ENCODE measurements at places on chromosomes 6 and 20. TPM values are rescaled to one million over a fixed set of nuclear protein-coding genes. Genes with fewer than 3 reads are reported as not detected.
A peak's percentile ranks its signal among the peaks of the same experiment; 100 is the strongest.

ASIP gene
- total RNA-seq: not detected

DNA sequence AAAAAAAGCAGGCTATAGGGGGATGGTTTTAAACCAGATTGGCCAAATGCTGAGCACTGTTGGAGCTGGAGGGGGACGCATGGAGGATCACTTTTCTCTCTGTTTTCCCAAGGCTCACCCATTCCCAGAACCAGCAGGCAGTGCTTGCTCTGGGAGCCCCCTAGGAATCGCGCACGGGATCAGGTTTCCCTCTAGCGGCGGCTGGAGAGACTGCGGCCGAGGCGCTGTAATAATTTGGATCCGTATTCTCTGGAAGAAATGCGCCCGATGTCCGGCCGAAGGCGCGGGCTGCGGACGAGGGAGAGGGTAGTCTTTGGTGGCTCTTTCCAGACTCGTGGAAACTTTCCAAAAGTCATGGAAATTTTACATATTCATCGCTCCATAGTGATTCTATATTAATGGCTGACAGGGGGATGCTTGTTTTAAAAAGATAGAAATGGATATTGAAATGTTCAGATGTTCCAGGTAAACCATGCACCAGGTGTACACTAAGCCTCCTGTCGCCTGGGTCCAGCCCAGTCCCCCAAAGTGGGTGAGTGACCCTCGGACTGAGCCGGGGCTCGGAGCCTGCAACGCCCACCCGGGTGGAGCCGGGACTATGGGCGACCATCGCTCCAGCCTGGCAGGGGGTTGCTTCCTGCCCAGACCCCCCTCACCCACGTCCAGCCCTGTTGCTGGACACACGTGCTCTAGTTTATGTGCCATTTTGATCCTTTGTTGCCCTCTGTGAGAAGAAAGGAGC, 78.7 kb upstream of the PHACTR3 start:
- no peaks in the 10 kb centered on the region for H3K4me1 ChIP-seq
- no peak overlapping the region for H3K27ac ChIP-seq
- H3K4me3 ChIP-seq: no peak overlapping the region
- peaks cover 16% of the 10 kb centered on the region for H3K27me3 ChIP-seq
- DNase-seq: peak; percentile 55

- H3K36me3 ChIP-seq: no peaks in the 10 kb centered on the region
- no peak overlapping the region for H3K27ac ChIP-seq
- no peak for DNase-seq
- H3K4me3 ChIP-seq: no peak overlapping the region
- H3K27me3 ChIP-seq: no peaks in the 10 kb centered on the region
Measured at GRCh38 chr6:97885828-97886227, 602.8 kb upstream of the MMS22L start.

MRPS18B gene
- 46.8 TPM for total RNA-seq

DNA sequence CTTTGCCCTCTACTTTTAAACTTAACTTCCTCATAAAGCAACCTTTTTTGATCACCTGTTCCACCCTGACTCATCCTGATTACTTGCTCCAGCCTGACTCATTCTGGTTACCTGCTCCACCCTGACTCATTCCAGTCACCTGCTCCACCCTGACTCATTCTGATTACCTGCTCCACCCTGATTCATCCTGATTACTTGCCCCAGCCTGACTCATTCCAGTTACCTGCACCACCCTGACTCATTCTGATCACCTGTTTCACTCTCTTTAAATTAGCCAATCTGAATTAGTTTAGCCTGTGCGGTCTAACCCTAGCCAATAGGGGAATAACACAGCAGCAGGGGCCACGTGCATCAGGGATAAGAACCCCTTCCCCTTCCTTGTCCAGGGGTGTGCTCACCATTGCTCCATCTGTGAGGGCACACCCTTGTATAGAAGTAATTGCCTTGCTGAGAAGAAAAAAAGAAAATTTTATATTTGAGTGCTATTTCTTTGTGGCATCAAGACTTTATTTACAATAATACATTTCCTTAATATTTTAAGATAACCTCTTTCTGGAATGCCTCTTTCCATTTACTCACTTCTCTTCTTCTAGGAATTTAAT, 17.9 kb downstream of the HLA-G start:
- H3K27me3 ChIP-seq: peaks cover 33% of the 10 kb centered on the region
- H3K4me3 ChIP-seq: no peak overlapping the region
- H3K27ac ChIP-seq: no peak overlapping the region
- peaks cover 7% of the 10 kb centered on the region for H3K4me1 ChIP-seq

MYB gene
- total RNA-seq: 0.16 TPM

OPN5 gene
- total RNA-seq: not detected

GRCh38 chr20:29430531-29430930, 1826.9 kb upstream of the DEFB115 start:
- no peaks in the 10 kb centered on the region for H3K4me1 ChIP-seq
- no peak overlapping the region for H3K4me3 ChIP-seq
- H3K27me3 ChIP-seq: no peaks in the 10 kb centered on the region
- no peak overlapping the region for H3K27ac ChIP-seq
- no peak for DNase-seq

- H3K27ac ChIP-seq: no peak overlapping the region
- H3K4me1 ChIP-seq: peaks cover 5% of the 10 kb centered on the region
- H3K36me3 ChIP-seq: no peaks in the 10 kb centered on the region
- no peak overlapping the region for H3K4me3 ChIP-seq
Measured at GRCh38 chr6:106448000-106448426, 87.5 kb downstream of the CRYBG1 start.

FRK gene
- total RNA-seq: 0.91 TPM

GRCh38 chr20:17066902-17067301, 159.9 kb upstream of the PCSK2 start:
- H3K27me3 ChIP-seq: peaks cover 7% of the 10 kb centered on the region
- no peak overlapping the region for H3K27ac ChIP-seq
- H3K4me1 ChIP-seq: no peaks in the 10 kb centered on the region
- no peaks in the 10 kb centered on the region for H3K36me3 ChIP-seq

BIRC7 gene
- not detected for total RNA-seq

DNA sequence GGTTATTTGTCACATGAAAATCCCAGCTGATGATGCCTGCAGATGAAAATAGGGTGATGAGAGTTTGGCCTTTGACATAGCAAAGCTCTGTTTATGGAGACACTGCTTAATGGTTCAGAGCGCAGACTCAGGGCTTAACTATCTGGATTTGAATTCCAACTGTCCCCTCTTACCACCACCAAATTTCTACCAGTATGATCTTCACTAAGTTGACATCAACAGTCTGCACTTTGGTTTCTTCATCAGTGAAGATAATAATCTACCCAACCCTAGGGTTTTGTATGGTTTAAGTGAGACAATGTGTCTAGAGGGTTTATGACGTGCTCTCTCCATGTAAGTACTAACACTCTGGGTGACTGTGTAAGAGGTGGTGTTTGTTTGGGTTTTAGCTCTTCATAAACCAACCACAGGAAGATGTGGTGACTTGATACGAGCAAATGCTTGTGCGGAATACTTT, 151.4 kb upstream of the TNFAIP3 start:
- H3K4me3 ChIP-seq: no peak overlapping the region
- 0 out of 2 replicates have a peak, but pooled peaks cover 7% of the 10 kb centered on the region for H3K4me1 ChIP-seq
- DNase-seq: peak; percentile 24

GRCh38 chr6:21451546-21452013, 142.0 kb upstream of the SOX4 start:
- no peak overlapping the region for H3K27ac ChIP-seq
- no peaks in the 10 kb centered on the region for H3K27me3 ChIP-seq
- DNase-seq: no peak
- no peaks in the 10 kb centered on the region for H3K36me3 ChIP-seq

RPN2 gene
- total RNA-seq: 402 TPM

DNA sequence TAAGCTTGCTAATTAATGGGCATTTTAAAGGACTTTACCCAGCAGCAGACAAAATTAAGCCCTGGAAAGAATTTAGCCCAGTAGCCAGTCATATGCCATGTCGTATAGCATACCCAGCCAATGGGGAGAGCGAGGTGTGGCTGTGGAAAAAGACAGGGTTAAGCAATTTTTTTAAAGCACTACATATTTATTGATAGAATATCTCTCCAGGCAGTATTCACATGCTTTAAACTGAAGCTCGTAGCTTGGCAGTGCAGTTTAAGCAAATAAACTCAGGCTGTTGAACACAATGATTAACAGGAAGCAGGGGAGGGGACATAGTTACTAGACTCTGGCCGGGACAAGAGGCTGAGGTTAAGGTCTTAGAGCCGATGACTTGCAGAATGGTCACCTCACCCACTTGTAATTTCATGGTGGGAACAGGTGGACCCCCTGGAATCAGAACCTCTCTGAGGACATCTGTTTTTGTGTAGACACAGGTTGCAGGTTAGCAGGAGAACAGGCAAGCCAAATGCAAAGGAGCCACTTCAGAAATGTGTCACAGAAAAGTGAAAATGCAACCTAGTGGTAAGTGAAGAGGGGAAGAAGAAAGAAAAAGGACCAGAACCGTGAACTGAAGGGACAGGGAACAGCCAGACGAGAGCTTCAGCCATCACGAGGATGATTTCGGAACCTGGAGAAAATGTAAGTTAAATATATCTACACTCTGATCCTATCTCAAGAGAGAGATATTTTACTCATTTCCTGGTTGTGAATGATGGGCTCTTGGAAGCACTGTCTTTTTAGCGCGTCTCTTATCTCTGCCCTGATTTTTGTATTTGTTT, 7.2 kb downstream of the GCNT2 start:
- H3K4me1 ChIP-seq: peaks cover 47% of the 10 kb centered on the region
- peak overlapping the region; percentile 65 for H3K27ac ChIP-seq
- peak overlapping the region; percentile 33 for H3K4me3 ChIP-seq
- peak; percentile 54 for DNase-seq
- H3K27me3 ChIP-seq: no peaks in the 10 kb centered on the region

DNA sequence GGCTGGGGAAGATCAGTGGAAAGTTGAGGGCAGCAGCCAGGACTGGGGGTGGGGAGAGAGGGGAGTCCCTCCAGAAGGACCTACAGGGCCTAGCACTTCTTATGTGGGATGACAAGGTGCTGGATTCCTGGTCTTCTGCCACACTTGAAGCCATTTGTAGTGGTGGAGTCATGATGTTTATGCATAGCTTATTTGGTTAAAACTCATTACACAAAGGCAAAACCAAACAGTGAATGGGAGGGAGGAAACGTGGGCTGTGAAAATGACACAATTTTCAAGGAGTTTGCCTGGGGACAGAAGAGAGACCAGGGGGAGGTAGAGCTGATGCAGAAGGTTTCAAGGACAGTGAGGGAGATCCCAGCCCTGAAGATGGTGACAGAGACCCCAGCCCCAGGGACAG, 50.8 kb downstream of the DACT2 start:
- H3K27me3 ChIP-seq: no peaks in the 10 kb centered on the region
- H3K4me3 ChIP-seq: no peak overlapping the region
- no peaks in the 10 kb centered on the region for H3K36me3 ChIP-seq
- no peak for DNase-seq
- no peak overlapping the region for H3K27ac ChIP-seq

CLPSL1 gene
- total RNA-seq: not detected

SDHAF4 gene
- 16.9 TPM for total RNA-seq

All from SJSA1 (cell line).